ENCODE measurements at places on chromosomes 7 and 10.

DNA sequence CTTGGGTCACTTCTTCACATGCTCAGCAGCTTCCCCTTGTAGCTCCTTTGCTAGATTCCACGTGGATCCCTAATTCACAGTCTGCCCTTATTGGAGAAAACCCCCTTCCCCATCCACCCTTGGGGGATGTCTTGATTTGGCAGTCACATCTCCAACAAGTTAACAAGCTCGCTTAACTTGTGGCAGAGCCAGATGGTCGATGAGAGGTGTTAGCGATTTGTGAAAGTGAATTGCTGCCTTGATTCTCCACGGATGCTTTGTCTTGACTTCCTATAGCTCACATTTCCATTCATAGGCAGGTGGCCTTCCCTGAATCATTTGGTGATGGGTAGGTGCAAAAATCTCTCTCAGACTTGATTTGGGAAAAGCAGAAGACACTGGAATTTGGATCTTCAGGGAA is 387.9 kb downstream of the TCERG1L start:
- no peak for DNase-seq

DNA sequence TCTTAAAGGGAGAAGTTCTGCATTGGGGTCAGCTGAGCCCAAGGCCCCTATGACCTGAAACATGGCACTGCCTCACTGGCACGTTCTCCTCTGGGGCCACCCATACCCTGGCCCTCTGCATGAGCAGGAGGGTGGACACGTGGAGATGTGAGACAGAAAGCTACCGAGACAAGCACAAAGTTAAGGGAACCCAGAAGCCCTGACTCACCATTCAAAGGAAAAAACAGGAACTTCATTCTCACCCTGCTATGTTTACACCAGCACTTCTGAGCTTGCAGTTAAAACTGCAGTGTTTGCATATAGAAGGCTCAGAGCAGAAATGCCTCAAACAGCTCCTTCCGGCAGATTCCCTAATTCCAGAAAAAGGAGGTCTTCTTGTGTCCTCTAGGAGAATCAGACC is 41.7 kb downstream of the DENND11 start:
- DNase-seq, result no peak

DNA sequence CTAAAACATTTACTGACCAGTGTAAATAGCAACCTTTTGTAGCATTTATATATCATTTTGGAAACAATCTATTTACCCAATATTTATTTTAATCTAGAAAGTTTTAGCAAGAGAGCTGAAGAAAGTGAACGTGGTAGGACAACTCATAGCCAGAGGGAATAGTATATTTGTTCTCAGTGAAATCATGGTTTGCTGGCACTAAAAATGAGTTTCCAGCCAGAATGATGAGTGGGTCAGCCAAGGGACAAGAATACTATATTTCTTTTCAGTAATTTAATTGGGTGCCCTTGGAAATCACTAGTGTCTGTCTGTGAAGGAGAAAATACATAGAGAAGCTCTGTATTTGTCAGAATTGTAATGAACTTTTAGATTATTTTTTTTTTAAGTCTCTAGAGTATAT is 74.9 kb downstream of the MINPP1 start:
- no peak for DNase-seq

DNA sequence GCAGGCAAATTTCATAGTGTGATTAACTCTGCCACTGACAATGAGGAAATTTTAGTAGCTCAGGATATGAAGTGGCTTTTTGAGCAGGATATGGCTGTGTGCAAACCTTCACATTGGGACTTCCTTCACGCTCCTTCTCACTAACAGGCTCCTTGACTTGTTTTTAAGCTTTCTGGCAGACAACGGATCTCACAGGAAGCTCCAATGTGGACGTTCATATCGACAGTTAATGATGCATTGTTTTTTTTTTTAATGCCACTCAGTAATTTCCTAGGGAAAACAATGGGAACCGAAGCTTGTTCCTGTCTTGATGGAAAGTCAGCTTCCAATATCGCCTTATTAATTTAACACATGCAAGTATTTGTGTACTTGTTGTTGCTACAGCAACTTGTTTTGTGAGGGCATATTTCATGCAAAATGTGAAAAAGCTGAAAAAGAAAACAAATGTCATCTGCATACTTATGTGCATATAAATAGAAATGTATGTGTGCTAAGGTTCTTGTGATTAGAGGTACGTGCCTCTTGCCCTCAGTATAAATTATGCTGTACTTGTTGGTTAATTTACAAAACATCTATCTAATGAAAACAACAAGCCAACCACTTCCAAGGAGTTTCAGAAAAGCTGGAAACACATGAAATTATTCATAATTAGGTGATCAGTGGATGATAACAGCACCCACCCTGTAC is 84.7 kb downstream of the NRP1 start:
- no peak for DNase-seq

DNA sequence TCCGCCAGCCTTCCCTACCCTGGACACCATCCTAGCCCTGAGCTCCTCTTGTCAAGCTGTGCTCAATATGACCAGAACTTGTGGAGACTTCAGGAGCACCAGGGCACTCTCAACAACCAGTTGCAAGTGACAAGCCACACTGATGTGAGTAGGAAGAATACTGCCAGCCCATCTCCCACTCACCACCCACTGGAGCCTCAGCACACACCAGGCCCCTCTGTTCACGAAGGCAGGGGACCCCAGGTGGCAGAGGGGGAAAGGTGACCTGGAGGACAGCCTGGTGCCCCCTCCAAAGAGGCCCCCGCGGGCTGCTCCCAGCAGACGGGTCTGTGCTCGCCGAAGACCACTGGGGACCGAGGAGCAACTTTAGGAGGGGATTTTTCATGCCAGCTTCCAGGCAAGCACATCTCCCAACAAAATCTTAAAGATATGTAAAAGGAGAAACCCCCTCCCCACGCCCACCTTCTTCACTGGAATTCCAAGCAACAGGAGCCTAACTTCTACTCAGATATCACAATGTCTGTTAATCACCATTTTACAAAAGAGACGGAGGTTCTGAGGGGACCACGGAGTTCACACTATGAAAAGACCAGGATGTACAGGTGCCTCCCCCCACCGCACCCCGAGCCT is 1.0 kb downstream of the MMD2 start:
- no peak for DNase-seq

- DNase-seq, result no peak
Measured at GRCh38 chr7:31066516-31067130, 14.5 kb downstream of the ADCYAP1R1 start.

GRCh38 chr10:13628661-13629060 is 41.9 kb downstream of the PRPF18 start:
- DNase-seq, result no peak

DNA sequence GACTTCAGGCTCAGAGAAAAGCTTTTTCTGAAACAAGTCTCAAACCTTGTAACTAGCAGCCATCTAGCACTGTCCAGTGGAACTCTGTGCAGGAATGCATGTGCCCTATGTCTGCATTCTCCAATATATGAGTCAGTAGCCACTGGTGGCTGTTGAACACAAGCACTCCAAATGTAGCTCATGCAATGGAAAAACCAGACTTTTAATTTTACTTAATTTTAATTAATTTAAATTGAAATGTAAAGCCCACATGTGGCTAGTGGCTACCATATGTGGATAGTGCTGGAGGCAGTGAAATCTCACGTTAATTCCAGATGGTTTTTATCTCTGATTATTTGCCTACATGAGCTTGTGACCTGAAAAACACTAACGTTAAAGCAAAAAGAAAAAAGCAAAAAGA is 225.1 kb downstream of the GATA3 start:
- peak; percentile 78 for DNase-seq

DNA sequence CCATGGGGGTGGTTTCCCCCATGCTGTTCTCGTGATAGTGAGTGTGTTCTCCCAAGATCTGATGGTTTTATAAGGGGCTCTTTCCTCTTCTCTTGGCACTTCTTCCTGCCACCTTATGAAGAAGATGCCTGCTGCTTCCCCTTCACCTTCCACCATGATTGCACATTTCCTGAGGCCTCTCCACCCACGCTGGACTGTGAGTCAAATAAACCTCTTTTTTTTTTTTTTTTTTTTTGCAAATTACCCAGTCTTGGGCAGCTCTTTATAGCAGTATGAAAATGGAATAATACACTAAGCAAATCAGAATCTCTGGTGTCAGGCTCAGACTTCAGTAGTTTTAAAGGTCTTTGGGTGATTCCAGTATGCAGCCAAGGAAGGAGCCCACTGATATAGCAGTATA is 28.2 kb downstream of the TAS2R41 start:
- no peak for DNase-seq

- no peak for DNase-seq
Measured at GRCh38 chr7:85510287-85510686, 323.4 kb upstream of the SEMA3D start.

- peak; percentile 89 for DNase-seq
Measured at GRCh38 chr10:92238586-92239098, 52.2 kb downstream of the CPEB3 start.

DNA sequence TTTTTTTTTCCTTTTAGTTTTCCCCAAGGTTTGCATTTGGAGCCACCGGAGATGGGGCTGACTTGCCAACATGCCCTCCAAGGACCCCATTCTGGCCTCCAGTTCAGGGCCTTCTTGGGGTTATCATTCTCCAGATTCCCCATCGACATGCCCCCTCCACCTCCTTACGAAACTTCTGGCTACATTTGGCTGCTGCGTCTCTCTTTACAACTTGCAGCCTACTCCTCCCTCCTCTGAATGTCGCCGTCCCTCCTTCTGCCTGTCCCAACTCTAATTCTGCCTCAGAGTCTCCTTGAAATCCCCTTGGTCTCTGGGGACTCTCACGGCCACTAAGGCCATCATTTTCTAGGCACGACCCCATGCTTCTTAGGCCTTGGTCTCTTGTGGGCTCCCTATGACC is 72.2 kb upstream of the PODXL start:
- no peak for DNase-seq

GRCh38 chr10:71274901-71275796 is 43.9 kb upstream of the SLC29A3 start:
- DNase-seq, result no peak

DNA sequence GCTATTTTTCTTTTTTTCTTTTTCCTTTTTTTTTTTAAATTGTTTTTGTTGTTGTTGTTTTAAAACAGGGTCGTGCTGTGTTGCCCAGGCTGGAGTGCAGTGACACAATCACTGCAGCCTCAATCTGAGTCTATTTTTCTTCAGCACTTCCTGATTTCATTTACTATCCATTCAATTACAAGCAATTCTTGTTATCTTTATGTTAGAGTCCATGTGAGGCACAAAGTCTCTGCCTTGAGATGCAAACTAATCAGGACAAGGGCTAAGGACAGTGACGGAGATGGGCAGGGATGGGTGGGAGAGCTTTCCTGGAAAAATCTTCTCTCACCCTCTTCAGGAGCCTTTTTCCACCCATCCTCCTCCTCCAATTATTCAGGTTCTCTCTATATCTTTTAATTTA is 157.3 kb upstream of the AUTS2 start:
- no peak for DNase-seq

GRCh38 chr7:21829731-21830130 is 116.0 kb downstream of the CDCA7L start:
- no peak for DNase-seq

DNA sequence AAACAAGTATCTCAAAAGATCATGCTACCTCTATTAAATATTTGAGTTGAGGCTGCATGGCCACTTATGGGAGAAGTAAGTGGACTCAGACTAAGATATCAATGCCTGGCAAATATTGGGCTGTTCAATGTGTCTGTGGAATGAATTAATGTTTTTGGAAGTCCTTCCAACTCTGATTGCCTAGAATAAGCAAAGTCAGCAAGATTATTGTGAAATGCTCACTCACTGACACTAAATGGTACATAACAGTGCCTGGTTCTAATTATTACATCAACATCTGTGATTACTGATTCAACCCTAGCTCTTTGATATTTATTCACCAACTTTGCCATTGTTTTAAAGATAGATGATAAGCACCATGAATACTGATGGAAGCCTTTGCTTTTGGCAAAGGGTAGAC is 45.5 kb upstream of the HDAC9 start:
- peak; percentile 52 for DNase-seq

- DNase-seq, result peak; percentile 64
Measured at GRCh38 chr10:132363921-132364593, 32.1 kb downstream of the LRRC27 start.

DNA sequence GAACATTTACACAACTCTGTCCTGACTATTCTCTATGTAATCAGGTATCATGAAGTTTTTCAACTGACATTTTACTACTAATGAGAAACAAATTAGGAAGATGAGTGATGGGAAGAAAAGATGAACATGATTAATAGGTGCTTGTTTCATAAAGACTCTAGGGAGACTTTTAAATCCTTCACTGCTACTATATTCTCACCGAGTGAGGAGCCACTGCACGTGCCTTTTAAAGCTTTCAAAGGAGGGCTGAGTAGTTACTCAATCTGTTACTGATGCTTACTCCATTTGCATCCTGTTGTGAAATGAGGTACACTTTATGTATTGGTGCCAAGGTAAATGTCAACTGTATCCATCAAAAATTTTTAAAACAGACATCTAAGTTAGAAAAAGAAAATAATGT is 1.3 kb upstream of the COMMD3 start:
- no peak for DNase-seq

DNA sequence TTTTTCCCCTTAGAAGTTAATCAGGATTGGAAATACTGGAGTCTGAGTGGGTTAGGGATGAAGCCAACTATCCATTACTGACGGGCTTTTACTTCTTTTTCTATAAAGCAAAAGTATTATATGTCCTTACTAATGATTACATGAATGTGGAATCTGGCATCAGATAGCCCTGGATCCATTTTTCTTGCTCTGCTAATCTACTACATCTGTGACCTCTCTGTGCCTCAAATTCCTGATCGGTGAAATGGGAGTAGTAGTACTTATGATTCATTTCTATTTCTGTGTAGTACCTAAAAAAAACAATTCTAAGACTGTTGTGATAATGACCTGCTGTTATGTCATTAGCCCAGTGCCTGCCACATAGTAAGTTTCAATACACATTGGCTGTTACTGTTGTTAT is 621.6 kb downstream of the SORCS3 start:
- no peak for DNase-seq

GRCh38 chr10:69218831-69219230 is 1.3 kb upstream of the HKDC1 start:
- no peak for DNase-seq

DNA sequence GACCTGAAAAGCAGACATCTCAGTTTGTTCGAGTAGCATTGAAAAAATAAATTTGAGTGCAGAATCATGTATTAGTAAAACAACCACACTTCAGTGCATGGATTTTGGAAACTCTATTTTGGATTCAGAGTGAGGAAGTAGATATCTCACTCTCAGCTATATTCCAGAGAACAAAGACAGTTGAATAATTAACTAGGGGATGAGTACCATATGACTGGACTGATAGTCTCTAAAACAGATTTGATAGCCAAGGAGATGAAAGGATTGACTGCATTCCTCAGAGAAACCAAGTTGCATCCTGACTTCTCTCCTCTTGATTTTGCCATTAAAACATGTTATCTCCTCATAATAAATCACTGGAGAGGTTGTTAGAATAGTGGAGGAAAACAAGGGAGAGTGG is 268.4 kb upstream of the SP4 start:
- no peak for DNase-seq

DNA sequence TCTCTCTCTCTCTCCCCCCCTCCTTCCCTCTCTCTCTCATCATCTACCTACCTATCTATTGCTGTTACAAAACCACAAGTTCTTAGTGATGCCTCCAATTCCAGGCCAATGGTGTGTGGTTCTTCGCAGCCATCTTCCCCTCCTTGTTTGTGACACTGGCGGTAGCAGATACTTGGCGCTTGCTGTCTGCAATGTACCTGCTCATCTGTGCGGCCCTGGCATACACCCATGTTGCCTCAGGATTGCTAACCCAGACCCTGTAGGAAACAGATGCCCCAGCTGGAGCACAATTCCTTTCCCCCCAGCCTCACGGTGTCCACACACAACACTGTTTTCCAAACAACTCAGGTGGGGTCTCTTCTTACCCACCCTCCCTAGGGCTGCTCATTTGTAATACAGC is 13.6 kb upstream of the DPYSL4 start:
- peak; percentile 3 for DNase-seq
